Mesothelial cell of epicardium (in vitro differentiated cells): ENCODE measurements at places on chromosomes 1 and 21. TPM values are rescaled to one million over a fixed set of nuclear protein-coding genes. Genes with fewer than 3 reads are reported as not detected.

GRCh38 chr1:51648180-51649109 lies 31.6 kb downstream of the OSBPL9 start:
- peak overlapping the region; percentile 89 for H3K27ac ChIP-seq
- H3K36me3 ChIP-seq, result peaks cover 7% of the 10 kb centered on the region
- H3K27me3 ChIP-seq, result no peaks in the 10 kb centered on the region
- no peak for DNase-seq

CHI3L2 gene
- total RNA-seq, result not detected in 3 replicates

DNA sequence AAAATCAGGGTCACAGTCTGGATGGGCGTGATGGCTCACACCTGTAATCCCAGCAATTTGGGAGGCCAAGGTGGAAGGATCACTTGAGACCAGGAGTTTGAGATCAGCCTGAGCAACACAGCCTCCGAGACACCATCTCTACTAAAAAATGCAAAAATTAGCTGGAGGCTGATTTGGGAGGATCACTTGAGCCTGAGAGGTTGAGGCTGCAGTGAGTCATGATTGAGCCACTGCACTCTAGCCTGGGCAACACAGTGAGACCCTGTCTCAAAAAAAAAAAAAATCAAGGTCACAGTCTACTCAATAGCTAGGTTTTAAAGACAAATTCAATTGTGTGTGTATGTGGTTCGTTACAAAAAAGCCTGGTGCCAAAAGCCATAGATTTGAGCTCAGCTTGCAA lies 34.4 kb downstream of the TRIM67 start:
- peaks cover 72% of the 10 kb centered on the region for H3K27me3 ChIP-seq
- no peak overlapping the region for H3K4me3 ChIP-seq
- H3K4me1 ChIP-seq, result peaks cover 3% of the 10 kb centered on the region
- no peaks in the 10 kb centered on the region for H3K36me3 ChIP-seq
- H3K27ac ChIP-seq, result no peak overlapping the region
- no peak for DNase-seq

DNA sequence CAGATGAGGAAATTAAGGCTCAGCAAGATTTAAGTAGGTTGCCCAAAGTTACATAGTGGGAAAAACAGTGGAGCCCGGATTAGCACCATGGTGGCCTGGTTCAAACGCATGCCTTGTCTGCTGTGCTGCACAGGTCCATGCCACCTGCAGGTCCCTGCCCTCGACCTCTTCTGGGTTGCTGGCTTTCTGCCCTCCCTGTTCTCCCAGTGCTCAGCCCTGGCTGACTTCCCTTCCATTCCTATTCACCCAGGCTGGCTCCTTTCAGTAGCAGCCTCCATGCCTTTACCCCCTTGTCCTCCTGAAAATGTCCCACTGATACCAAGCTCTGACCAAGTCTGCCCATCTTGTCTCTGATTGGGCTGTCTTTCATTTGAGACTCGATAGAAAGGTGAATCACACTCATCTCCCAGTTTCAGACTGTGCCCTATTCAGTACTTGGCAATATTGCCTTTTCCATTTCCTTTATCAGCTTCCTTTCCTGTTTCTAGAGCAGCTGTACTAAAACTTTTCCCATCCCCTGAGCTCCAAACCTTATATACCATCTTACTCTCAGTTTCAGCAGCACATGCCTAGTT lies 75.8 kb downstream of the ST3GAL3 start:
- H3K4me3 ChIP-seq, result no peak overlapping the region
- H3K36me3 ChIP-seq, result peaks cover 17% of the 10 kb centered on the region
- no peak for DNase-seq
- H3K27me3 ChIP-seq, result no peaks in the 10 kb centered on the region

DNA sequence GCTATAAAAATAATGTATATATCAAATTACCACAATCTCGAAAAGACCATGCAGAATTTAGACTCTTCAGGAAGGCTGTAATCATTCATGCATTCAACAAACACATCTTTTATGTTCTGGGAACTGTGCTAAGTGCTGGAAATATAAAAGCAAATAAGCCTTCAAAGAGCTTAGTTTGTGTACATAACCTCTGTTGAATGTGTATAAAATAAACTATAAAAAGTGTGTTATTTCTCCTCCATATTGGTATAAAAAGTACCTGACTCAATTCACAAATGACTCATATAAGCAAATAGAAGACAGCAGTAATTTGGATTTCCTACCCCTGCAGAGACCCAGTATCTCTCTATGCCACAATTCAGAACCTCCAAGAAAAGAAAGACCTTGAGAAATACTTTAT lies 36.8 kb downstream of the RAB3GAP2 start:
- peaks cover 7% of the 10 kb centered on the region for H3K36me3 ChIP-seq
- DNase-seq, result no peak
- no peaks in the 10 kb centered on the region for H3K27me3 ChIP-seq
- H3K4me1 ChIP-seq, result peaks cover under 1% of the 10 kb centered on the region
- H3K27ac ChIP-seq, result no peak overlapping the region

DNAJC28 gene
- 2.6 to 3.1 TPM (median 2.8 TPM) in 3 replicates for total RNA-seq

- H3K4me3 ChIP-seq, result no peak overlapping the region
- no peaks in the 10 kb centered on the region for H3K4me1 ChIP-seq
- H3K27ac ChIP-seq, result no peak overlapping the region
- no peaks in the 10 kb centered on the region for H3K36me3 ChIP-seq
- no peak for DNase-seq
These were observed 249.3 kb downstream of the TNR start for GRCh38 chr1:175494011-175494554.

SYT2 gene
- total RNA-seq, result 3.1 to 3.3 TPM (median 3.1 TPM) in 3 replicates

GRCh38 chr1:118649369-118650106 lies 338.6 kb downstream of the TBX15 start:
- H3K4me1 ChIP-seq, result peaks cover 7% of the 10 kb centered on the region
- H3K36me3 ChIP-seq, result no peaks in the 10 kb centered on the region
- H3K27me3 ChIP-seq, result peaks cover 57% of the 10 kb centered on the region
- no peak overlapping the region for H3K27ac ChIP-seq
- no peak overlapping the region for H3K4me3 ChIP-seq
- DNase-seq, result no peak

- H3K4me1 ChIP-seq, result peaks cover 63% of the 10 kb centered on the region
- H3K27me3 ChIP-seq, result no peaks in the 10 kb centered on the region
These were observed 37.1 kb downstream of the TGFB2 start for GRCh38 chr1:218382261-218382660.

DNA sequence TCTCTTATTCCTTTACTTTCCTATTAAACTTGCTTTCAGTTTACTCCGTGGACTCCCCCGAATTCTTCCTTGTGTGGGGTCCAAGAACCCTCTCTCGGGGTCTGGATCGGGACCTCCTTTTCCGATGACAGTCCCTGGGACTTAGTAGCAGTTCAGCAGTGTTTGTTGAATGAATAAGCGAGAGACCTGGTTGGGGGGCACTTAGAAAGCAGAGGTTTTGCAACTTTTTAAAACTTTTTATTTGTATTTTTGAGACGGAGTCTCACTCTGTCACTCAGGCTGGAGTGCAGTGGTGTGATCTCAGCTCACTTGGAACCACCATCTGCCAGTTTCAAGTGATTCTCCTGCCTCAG lies 2.1 kb upstream of the ANKRD65 start:
- H3K4me1 ChIP-seq, result peaks cover 36% of the 10 kb centered on the region
- DNase-seq, result no peak
- peak overlapping the region; percentile 96 for H3K27ac ChIP-seq
- no peaks in the 10 kb centered on the region for H3K36me3 ChIP-seq

GRCh38 chr1:171965777-171966176 lies 124.5 kb downstream of the DNM3 start:
- H3K4me1 ChIP-seq, result peaks cover 29% of the 10 kb centered on the region
- no peak overlapping the region for H3K4me3 ChIP-seq
- DNase-seq, result no peak

CDCA8 gene
- total RNA-seq, result 12.8 to 14.6 TPM (median 13.5 TPM) in 3 replicates

TMCO4 gene
- total RNA-seq, result 19.4 to 23.1 TPM (median 21.4 TPM) in 3 replicates

- H3K4me1 ChIP-seq, result no peaks in the 10 kb centered on the region
- H3K27me3 ChIP-seq, result peaks cover 1% of the 10 kb centered on the region
- no peak overlapping the region for H3K27ac ChIP-seq
- no peak for DNase-seq
- H3K36me3 ChIP-seq, result no peaks in the 10 kb centered on the region
These were observed 29.9 kb downstream of the SPAG17 start for GRCh38 chr1:118155106-118155505.

S1PR1 gene
- 21.5 to 25.5 TPM (median 23.5 TPM) in 3 replicates for total RNA-seq

DNA sequence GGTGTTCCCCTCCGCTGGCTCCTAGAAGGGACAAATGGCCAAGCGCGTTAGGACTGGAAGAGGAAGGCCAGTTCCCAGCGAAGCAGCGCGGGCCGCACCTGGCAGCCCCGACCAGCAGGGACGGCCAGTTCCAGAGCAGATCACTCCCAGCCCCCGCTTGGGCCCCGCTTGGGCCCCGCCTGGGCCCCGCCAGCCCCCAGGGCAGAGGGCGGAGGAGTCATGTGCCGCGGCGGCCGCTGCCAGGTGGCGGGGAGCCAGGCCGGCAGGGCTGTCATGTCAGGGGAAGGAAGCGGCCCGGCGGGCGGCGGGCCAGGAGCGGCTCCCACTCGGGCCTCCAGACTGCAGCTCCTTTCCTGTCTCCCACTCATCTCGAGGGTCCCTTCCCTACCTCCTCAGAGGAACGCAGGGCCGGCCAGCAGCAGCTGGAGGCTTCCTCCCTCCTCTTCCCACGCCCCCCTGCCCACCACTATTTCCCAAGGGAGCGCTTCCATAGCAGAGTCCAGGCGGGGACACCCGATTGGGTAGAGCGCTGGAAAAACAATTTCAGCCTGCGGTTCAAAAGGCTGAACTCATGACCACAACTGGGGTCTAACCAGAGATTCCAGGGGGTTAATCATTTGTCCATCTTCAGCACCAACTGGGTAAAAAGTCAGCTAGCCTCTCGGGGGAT lies 16.5 kb downstream of the ZNF697 start:
- peaks cover 49% of the 10 kb centered on the region for H3K4me1 ChIP-seq
- H3K27me3 ChIP-seq, result no peaks in the 10 kb centered on the region
- peaks cover 7% of the 10 kb centered on the region for H3K36me3 ChIP-seq
- peak overlapping the region; percentile 30 for H3K27ac ChIP-seq
- DNase-seq, result peak; percentile 42

DCST2 gene
- total RNA-seq, result 1.8 to 2.9 TPM (median 1.9 TPM) in 3 replicates

HRNR gene
- total RNA-seq, result not detected in 3 replicates

GRCh38 chr1:107625405-107626029 lies 339.5 kb downstream of the VAV3 start:
- no peak for DNase-seq
- no peaks in the 10 kb centered on the region for H3K27me3 ChIP-seq
- H3K4me3 ChIP-seq, result no peak overlapping the region
- peaks cover 33% of the 10 kb centered on the region for H3K4me1 ChIP-seq
- H3K27ac ChIP-seq, result no peak overlapping the region
- H3K36me3 ChIP-seq, result no peaks in the 10 kb centered on the region

G0S2 gene
- 3.6 to 5.6 TPM (median 4.1 TPM) in 3 replicates for total RNA-seq

NTMT2 gene
- total RNA-seq, result 0.23 TPM in 1 of 3 replicates, not detected in the others

DNA sequence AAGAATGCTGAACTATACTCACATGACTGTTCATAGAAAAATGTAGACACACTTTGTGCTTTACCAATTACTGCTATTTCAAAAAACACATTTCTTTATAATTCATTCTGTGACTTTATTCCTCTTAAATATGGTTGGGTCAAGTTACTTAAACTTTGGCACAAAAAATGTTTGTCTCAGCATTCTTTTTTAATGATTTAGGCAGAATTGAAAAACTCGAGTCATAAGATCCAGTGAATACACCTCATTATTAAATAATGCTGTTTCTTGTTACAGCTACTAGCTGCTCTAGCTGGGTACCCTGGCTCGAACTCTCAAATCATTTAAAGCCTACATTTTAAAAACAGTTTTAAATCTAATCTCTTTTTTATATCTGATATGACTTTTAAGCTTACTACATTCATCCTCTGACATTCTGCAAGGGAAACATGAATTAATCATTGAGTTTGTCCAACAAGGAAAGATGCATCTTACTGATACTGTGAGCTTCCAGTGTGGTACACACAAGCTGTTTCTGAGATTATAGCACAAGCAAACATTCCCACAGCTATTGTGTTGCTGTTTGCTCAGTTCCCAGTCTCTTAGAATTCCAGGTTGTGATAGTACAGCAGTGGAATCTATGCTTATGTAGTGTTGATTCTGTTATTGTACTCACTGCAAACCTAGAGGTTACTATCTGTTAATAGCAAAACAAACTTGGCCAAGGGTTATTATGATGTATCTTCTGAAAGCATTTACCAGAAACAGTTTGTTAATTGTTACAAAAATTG lies 746.5 kb downstream of the USP25 start:
- H3K4me1 ChIP-seq, result peaks cover 20% of the 10 kb centered on the region
- H3K27ac ChIP-seq, result peak overlapping the region; percentile 39
- peaks cover 39% of the 10 kb centered on the region for H3K36me3 ChIP-seq
- no peak for DNase-seq
- H3K4me3 ChIP-seq, result no peak overlapping the region

- peaks cover 14% of the 10 kb centered on the region for H3K4me1 ChIP-seq
- no peak for DNase-seq
- no peaks in the 10 kb centered on the region for H3K36me3 ChIP-seq
- peak within 1 kb of the TSS; percentile 64 for H3K4me3 ChIP-seq
These were observed at the start of gene VCAM1 for GRCh38 chr1:100719490-100719889. Gene VCAM1, plus strand, starts transcription at chr1:100719742. Its CDS starts 119 bp downstream, at chr1:100719861.

MAP3K21 gene
- total RNA-seq, result 6.4 to 7.2 TPM (median 6.6 TPM) in 3 replicates

STIL gene
- 10.2 to 12.4 TPM (median 12.3 TPM) in 3 replicates for total RNA-seq

DNA sequence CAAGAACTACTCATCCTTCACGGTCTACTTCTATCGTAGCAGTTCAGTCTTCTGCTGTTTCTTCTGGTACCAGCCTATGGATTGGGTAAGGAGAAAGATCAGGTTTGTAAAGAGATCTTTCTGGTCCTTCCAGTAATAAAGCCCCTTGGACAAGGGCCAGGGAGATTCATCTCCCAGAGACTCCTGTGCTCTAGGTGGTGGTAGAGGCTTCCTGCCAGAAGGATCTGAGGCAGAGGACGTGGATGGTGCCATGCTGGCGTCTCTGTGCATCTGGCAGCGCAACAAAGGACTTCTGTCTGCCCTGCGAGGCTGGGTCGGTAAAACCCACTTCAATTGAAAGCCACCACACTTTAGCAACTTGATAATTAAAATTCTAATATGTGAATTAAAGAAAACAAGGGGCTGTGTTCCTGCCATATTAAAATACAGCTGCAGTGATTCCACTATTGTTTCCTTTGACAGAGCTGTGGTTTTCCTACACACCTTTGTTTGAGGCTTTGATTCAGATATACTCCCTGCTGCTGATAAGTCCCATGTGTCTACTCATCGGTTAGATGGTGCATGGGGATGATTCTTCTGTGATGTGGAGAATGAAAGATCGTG lies 73.6 kb downstream of the ROR1 start:
- no peaks in the 10 kb centered on the region for H3K36me3 ChIP-seq
- peaks cover 64% of the 10 kb centered on the region for H3K4me1 ChIP-seq
- no peak overlapping the region for H3K4me3 ChIP-seq
- no peak for DNase-seq
- H3K27me3 ChIP-seq, result no peaks in the 10 kb centered on the region

GRCh38 chr1:54340434-54340833 lies 65.8 kb downstream of the SSBP3 start:
- H3K4me3 ChIP-seq, result no peak overlapping the region
- H3K27ac ChIP-seq, result peak overlapping the region; percentile 95
- no peak for DNase-seq
- H3K36me3 ChIP-seq, result peaks cover 18% of the 10 kb centered on the region
- peaks cover 75% of the 10 kb centered on the region for H3K4me1 ChIP-seq
- H3K27me3 ChIP-seq, result no peaks in the 10 kb centered on the region

DNA sequence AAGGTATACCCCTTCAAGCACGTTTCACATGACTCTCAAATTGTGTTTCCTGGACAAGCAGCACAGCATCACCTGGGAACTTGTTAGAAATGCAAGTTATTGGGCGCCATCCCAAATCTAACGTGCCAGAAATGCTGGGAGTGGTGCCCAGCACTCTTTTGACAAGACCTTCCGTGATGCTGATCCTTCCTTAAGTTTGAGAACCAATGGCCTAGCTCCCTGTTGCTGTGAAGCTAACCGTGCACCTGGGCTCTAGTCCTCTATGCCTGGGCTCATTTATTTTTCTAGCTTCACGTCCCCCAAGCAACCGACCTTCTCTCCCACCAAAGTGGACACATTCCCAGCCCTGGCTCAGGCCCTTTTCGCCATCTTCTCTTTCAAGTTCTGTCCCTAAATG lies 4.3 kb downstream of the BEST4 start:
- peak overlapping the region; percentile 57 for H3K4me3 ChIP-seq
- no peaks in the 10 kb centered on the region for H3K27me3 ChIP-seq
- DNase-seq, result no peak
- H3K36me3 ChIP-seq, result peaks cover 17% of the 10 kb centered on the region
- peaks cover 24% of the 10 kb centered on the region for H3K4me1 ChIP-seq
